Activated naive CD4-positive, alpha-beta T cell treated with Interleukin-2 at 50 U/mL for 16 hours (primary cell): ENCODE measurements at places on chromosomes 16 and 17.

DNA sequence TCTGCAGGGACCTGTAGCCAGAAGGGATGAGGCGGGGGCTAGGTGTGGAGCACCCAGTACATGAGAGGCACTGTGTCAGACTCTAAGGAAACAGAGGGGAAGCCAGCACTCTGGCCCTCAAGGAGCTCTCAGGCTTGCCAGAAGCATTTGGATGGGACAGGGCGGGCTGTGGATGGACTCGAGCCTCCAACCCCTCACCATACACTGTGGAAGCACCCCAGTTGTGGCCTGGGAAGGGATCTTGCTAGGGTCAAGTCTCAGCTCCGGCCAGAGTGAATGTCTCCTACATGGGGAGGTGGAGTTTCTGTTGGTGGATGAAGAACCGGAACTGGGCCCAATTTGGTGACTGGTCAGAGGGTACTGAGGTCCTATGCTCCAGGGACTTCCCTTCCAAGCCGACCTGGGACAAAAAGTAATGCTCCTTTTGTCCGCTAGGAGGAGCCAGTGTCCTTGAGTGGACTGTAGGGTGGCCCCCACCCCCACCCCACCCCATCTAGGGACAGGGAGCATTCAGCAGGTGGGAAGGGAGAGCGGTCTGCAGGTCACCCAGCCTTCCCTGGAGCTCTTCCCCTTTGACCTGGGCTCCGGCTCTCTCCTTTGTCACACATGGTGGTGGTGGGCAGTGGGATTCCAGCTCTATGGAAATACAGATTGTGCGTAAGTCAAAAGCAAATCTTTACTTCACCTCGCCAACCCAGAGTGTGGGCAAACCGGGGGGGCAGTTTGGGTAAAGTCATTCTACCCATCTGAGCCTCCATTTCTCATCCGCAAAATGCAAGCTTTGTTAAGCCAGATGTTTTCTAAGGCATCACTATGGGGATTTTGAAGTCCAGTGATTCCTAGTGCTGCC, 20.4 kb upstream of the PHB1 start:
- DNase-seq, result peak; percentile 47

DNA sequence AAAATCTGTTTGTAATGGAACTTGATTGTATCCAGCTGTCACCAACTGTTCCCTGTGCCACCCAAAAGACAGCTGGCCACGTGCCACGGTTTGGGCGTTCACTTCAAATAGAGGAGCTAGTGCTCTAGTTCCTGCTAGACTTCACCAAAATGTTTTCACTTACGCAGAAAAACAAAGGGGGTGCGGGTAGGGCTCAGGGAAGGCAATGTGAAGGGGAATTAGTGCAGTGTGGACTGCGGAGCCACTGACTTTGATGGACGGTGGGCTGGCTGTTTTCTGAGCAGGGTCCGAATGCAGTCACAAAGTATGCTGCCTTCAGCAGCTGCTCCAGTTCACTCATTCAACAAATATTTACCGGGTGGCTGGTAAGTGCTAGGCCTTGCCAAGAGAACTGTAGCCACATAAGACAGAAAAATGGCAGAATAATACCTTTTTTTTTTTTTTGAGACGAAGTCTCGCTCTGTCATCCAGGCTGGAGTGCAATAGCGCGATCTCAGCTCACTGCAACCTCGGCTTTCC, 7.6 kb upstream of the CYTH1 start:
- DNase-seq, result peak; percentile 32

- DNase-seq, result no peak
Observed at GRCh38 chr17:64406321-64407200, 15.9 kb upstream of the PECAM1 start.

DNA sequence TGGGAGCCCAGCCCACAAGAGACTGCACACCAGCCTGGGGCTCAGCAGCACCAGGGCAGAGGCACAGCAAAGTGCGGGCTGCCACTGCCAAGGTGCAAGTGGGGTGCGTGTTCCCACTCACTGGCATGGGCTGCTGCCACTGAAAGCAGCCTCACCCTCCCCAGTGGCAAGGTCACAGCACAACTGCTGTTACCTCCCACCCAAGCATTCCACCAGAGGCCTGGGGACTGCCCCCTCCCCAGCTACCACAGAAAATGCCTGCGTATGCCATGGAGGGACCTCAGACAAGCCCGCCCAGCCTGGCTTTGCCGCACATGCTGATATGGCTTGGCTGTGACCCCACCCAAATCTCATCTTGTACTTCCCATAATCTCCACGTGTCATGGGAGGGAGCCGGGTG, 33.1 kb downstream of the MEAK7 start:
- DNase-seq, result no peak

DNA sequence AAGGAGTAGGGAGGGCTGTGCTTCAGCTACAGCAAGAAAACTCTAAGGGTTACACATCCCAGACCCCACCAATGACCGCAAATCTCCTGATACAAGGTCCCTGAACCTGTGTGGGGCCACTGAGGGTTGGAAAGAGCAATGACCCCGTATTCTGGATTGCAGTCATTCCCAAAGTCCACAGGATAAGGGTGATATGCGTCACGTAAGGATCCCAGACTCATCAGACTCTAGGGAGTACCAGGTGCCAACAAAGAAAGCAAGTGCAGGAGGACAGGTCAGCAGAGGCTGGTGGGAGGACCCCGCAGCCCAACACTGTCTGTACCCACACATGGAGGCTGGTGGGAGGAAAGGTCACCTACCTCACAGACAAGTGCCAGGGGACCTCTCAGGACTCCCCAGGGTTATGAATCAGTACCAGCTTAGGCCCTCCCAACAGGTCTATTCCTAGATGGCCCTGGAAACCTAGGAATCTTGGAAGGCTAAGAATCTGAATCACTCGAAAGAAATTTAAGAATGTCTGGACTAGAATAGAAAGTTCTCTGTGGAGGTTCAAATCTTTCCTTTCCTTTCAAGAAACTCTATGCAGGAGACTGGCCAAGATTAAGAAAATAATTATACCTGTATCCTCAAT, 16.2 kb downstream of the PITPNA start:
- no peak for DNase-seq

- DNase-seq, result no peak
Observed at GRCh38 chr17:77635176-77635575, 323.3 kb upstream of the TNRC6C start.

GRCh38 chr17:73896966-73897365, 252.7 kb upstream of the SDK2 start:
- DNase-seq, result no peak

- no peak for DNase-seq
Observed at GRCh38 chr16:13921328-13921727, 1.4 kb downstream of the ERCC4 start.

GRCh38 chr16:3591436-3591803, 14.2 kb upstream of the NLRC3 start:
- DNase-seq, result no peak

- no peak for DNase-seq
Observed at GRCh38 chr16:20940871-20941635, 40.5 kb downstream of the LYRM1 start.

DNA sequence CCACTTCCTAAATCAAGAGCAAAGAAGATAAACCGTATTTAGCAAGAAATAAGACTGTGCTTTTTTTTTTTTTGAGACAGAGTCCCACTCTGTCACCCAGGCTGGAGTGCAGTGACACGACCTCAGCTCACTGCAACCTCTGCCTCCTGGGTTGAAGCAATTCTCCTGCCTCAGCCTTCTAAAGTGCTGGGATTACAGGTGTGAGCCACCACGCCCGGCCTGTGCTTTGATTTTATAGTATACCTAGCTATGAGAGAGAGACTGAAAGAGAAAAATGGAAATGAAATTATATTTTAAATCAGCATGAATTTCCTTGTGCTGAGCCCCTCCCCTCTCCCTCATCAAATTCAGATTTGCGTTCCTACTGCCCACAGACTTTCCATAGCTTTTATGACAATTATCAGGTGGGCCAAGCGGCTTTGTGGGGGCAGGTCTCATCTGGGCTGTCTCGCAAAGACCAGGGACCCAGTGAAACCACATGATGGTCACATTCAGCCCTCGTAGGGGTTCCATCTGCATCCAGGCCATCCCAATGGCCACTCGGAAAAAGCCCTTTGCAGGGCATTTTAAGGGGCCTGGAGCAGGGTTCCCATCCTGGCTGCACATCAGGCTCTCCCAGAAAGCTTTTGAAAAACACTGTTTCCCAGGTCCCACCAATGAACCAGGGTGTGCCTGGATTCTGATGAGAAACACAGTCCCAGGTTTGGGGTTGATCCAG, 8.5 kb downstream of the CACNG1 start:
- DNase-seq, result no peak

DNA sequence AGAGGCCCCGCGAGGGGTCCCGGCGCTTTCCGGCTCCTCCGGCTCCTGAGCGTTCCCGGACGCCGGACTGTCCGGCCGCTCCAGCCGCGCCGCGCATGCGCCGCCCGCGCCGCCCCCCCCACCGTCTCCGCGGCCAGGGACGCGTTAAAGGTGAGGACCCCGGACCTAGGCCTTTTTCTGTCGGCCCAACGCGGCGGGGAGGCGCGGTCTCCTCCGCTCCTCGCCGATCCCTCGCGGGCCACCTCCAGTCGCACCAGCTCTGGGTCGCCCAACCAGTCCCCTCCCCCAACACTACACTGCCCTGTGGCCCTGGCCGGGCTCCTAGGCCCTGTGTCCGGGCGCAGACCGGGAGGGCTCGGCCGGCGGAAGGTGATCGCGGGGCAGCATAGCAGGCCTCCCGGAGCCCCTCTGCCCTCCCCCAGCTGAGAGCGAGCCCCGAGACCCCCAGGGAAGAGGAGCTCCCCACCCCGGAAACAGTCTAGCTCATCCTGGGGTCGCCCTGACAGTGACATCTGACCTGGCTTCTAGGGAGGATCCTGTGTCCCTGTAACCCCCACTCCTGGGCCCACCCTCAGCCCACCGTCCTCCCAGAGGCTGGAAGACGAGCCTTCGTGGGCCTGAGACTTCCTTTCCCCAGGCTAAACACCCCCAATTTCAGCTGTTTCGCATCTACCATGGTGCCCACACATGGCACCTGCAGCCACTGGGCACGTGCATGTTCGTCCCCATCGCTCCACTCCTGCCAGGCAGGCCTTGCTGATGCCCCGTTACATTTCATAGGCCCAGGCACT, 14.7 kb upstream of the BCAR1 start:
- no peak for DNase-seq

DNA sequence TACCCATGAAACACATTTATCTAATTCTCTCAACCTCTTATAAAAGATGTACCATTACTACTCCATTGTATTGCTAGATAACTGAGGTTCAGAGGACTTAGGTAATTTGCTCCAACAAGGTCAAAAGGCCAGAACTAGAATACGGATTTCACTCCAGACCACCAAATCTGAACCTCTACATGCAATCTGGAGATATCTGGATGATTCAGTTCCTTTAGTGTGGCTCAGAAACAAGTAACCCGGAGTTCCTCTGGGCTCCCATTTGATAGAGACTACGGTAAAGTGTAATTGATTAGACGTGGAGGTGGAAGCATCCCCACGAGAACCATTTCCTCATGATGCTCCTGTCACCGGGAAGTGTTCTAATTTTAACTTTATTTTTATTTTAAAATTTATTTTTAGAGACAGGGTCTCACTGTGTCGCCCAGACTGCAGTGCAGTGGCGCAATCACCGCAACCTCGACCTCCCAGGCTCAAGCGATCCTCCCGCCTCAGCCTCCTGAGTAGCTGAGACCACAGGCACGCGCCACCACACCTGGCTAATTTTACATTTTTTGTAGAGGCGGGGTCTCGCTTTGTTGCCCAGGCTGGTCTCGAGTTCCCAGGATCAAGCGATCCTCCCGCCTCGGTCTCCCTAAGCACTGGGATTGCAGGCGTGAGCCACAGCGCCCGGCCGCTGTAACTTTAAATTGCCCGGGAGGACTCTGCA, 608 bp upstream of the COX10 start:
- no peak for DNase-seq

DNA sequence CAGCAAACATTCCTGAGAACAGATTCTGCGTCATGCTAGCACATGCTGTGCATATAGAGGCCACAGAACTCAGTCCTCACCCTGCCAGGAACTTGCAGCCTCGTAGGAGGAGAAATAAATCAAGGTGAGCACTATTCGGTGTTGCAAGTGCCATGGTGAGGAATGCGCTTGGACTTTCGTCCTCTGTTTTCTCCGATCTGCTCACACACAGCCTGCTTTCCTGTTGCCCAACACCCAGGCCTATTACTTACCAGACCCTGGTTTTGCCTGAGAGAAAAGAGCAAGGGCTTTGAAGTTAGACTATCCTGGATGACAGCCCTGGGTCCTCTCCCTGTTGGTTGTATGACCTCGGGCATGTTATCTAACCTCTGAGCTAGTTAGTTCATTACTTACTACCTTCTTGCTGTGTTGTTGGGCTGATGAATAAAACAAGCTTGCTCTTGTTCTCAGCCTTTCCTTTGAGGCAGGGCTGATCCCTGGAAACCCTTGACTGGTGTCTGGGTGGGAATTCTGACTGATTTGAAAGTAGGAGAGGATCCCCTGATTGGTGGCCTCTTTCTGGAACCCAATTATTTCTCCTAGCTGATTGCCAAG, 2.9 kb downstream of the ACSF2 start:
- no peak for DNase-seq

- DNase-seq, result peak; percentile 68
Observed at GRCh38 chr17:77319211-77320043, 178.7 kb downstream of the SEC14L1 start.

GRCh38 chr16:25951999-25952398, 260.2 kb downstream of the HS3ST4 start:
- DNase-seq, result no peak

DNA sequence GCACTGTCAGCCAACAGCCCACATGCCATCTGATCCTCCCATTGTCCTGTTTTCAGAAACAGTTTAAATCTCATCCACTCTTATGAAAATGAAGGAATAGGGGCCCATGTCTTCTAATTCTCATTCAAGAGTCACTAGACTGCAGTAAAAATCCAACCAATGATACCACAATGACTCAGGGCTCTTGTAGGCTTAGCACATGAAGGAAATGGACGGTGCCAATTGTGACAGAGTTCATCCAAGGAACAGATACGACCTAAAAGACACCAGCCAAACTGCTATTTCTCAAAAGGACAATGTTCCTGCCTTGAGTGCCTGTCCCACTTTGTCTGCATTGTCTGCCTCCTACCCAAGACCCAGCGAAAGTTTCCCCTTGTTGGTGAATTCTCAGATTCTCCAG, 204.8 kb upstream of the COX10 start:
- DNase-seq, result no peak

DNA sequence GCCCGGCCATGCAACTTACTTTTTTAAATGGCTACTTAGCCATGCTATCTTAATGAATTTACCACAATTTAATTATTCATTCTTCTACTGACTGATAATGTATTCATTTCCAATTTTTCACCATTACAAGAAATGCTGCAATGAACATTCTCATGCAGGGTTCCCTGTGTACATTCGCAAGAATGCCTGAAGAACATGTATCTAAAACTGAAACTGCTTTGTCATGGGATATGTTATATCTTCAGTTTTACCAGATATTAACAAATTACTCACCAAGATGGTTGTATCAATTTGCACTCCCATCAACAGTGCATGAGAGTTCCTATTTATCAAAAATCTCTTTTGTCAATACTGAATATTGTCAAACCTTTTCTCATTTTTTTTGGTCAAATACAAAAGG, 100.8 kb downstream of the SLC39A11 start:
- DNase-seq, result no peak

GRCh38 chr17:10683853-10684252, 13.5 kb downstream of the SCO1 start:
- DNase-seq, result no peak

GRCh38 chr16:61564716-61565115, 471.5 kb downstream of the CDH8 start:
- DNase-seq, result no peak

GRCh38 chr16:29312835-29313558, 93.5 kb downstream of the NPIPB11 start:
- DNase-seq, result no peak

GRCh38 chr17:72665852-72666851, 426.3 kb downstream of the SLC39A11 start:
- DNase-seq, result no peak

GRCh38 chr17:42855048-42855596, 4.1 kb downstream of the AOC3 start:
- no peak for DNase-seq
